Stimulated activated CD4-positive, alpha-beta T cell treated with anti-CD3 and anti-CD28 coated beads, TNF-alpha, amount 100 ng/mL, for 1 hour (primary cell): ENCODE measurements at places on chromosomes 6 and 20.

GRCh38 chr6:34922177-34922663 lies 33.2 kb downstream of the ANKS1A start:
- DNase-seq = no peak

- no peak for DNase-seq
Measured at GRCh38 chr6:165910184-165910966, 247.3 kb upstream of the PDE10A start.

DNA sequence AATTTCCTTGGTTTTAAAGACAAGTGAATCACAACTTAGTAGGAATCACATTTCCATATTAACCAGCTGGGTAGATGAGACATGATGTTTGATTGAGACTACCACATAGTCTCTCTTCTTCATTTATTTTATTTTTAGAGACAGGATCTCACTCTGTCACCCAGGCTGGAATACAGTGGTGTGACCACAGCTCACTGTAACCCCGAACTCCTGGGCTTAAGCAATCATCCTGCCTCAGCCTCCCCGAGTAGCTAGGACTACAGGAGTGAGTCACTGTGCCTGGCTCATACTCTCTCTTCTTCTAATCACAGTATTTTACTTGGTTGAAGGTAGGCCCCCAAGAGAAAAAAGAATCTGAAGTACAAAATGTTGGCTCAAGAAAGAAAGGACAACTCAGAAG lies 80.2 kb upstream of the ASF1A start:
- no peak for DNase-seq

DNA sequence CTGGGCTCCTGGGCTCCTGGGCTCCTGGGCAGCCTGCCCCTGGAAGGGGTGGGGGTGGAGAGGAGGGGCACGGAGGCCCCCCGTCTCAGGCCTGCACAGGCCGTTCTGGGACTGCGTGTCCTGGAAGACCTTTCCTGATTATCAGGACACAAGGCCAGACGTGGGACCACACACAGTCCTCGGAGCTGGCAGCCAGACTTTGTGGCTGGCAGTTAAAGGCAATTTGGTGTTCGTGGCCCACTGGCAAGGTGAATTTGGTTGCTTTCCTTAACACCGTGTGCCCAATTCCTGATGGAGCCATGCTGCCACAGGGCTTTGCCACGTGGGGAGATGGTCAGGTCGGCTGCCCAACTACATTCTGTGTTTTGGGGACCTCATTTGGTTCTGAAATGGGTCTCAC lies 113.5 kb downstream of the SMOC2 start:
- no peak for DNase-seq

DNA sequence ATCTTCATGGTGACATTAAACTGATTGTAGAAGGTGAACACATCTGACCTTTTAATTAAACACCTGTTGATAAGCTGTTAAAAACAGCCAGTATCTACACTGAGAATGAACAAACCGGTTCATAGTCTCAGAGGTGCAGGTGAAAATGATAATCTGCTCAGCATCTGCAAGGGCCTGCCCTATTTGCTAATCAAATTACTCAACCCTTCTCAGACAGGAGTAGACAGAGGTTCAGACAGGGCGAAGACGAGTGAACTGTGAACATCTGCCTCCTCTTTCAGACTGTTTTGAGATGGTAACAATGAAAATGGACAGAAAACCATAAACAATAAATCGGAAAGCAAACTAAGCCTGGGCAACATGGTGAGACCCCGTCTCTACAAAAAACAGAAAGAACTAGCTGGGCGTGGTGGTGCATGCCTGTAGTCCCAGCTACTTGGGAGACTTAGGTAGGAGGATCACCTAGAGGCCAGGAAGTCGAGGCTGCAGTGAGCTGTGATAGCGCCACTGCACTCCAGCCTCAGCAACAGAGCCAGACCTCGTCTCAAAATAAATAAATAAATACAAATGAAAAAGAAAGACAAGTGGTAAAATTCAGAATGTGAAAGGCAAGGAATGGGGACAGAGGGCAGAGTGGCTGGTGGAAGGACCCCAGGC lies 55.9 kb downstream of the NINL start:
- DNase-seq = no peak

- DNase-seq = no peak
Measured at GRCh38 chr20:37075932-37076685, 19.7 kb downstream of the RBL1 start.

- peak; percentile 30 for DNase-seq
Measured at GRCh38 chr20:52191132-52191915, at the start of gene ZFP64. TSS of gene ZFP64 (minus strand) at chr20:52191779. CDS start at chr20:52191636, 143 bp downstream.

GRCh38 chr6:44327760-44328159 lies 14.6 kb upstream of the AARS2 start:
- no peak for DNase-seq
